NCI-H510A (cell line): ENCODE measurements at places on chromosomes 7 and 10.
A peak's percentile ranks its signal among the peaks of the same experiment; 100 is the strongest.

- DNase-seq = no peak
These were observed 149.7 kb downstream of the LRRTM3 start for GRCh38 chr10:67075491-67075971.

- DNase-seq = no peak
These were observed 35.0 kb upstream of the ELMO1 start for GRCh38 chr7:37483627-37484026.

GRCh38 chr10:4195213-4195612 is 410.2 kb upstream of the KLF6 start:
- DNase-seq = no peak

DNA sequence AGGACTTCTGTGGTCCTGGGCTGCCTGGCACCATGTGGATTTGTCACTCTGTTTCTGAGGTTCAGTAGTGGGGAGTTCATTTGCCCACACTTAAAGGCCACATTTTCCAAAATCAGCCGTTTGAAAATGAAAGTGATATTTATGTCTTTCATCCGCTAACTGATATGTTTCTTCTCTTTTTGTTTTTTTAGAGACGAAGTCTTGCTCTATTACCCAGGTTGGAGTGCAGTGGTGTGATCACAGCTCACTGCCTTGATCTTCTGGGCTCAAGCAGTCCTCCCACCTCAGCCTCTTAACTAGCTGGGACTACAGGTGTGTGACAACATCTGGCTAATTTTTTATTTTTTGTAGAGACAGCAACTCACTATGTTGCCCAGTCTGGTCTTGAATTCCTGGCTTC is 58.6 kb downstream of the EBLN1 start:
- DNase-seq = no peak

DNA sequence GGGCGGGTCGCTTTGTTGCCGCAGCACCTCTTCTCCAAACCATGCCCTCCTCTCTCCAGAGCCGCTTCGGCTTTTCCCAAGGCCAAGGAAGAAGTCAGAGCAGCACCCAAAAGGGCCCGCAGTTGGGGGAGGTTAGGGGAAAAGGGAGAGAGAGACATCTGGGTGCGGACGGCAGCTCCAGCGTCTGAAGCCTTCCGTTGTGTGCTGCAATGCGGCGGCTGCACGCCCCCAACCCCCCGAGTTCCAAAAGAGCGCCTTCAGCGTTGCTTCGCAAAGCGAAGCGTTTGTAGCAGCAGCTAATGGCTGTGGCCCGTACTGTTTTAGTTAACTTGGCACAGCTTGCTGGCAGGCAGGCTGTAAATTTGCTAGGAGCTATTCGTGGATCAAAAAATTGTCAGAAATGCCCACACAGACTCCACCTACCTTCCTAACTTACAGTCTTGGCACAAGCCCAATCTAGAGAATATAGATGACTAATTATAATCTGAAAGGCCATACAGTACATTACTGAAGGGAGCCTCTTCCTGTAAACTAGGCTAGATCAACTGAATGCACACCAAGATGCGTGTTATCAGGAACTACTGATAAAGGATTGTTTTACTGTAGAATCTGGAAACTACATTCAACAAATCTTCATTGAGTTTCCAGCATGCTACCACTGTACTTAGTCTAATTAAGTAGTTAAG is 1.1 kb upstream of the KBTBD2 start:
- DNase-seq = peak; percentile 26

DNA sequence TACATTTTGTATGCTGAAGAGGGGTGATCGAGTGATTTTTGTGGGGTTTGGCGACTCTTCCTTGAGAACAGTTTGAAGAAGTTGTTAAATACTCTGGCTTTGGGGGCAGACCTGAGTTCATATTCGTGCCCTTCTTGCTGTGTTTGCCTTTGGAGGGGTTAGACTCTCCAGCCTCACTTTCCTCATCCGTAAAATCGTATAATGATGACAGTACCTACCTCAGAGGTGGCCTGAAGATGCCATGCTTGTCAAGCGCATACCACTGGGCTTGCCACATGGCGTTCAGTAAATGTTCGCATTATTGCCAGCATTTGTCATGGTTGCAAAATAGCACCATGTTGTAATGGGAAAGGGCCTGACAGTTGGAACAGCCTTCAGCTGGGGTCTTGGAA is 1.3 kb downstream of the STK17A start:
- DNase-seq = no peak

- no peak for DNase-seq
These were observed 517.4 kb upstream of the MKI67 start for GRCh38 chr10:128643658-128644057.

DNA sequence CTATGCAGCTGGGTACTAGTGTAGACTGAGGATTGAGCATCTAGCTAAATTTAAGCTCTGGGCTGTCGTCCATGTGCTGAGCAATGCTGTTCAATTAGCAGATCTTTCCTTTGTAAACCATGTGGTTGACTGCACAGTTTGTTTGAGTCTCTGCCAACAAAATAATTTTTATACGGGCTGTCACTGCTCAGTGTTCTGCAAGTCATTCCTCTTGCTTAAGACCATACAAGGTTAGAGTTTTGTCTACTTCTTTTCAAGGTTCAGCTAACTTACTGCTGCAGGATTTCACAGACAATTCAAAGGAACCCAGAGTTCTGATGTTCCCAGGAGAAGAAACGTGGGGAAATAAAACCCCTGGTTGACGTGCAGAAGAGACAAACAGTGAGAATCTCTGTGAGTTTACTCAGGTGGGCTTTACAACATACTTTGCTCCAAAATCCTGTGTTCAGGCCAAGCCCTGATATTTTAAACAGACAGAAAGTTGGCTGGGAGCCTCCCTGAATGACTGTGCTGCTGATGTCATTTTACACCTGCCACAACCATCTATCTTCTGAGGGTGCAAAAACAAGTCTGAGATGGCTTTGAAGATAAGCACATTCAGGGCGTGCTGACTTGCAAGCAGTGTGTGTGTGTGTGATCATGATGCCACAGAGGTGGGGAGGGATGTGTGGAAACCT is 177.1 kb upstream of the SVIL start:
- no peak for DNase-seq

- no peak for DNase-seq
These were observed 46.0 kb downstream of the ZNF777 start for GRCh38 chr7:149414745-149415390.

- no peak for DNase-seq
These were observed 8.6 kb downstream of the CRYGN start for GRCh38 chr7:151431281-151431767.

DNA sequence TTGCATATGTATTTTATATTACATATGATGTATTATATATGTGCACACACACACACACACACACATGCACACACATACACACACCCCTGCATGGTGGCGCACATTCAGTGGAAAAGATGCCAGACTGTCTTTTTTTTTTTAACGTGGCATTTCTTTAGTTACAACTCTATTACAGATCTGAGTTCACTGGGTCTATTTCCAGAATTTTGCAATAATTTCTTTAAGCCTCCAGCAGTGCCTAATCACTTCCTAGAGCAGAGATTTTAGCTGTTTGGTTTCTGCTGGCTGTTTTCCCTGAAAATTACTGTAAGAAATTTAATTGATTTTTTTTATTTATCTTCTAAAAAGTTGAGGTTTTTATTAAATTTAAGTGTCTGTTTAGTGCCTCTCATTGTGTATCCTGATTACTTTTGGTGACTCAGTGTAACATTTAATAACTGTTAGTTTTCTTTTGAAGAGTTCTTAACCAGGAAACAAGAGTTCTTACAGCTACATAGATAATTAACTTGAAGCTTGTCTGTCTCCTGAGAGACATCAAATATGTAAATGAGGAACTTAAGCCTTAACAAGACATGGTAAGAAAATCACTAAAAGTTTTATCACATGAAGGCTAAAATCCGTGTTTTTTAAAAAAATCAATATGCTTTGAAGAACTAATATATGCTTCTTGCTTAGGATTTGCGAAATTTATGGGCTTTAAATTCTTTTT is 232.0 kb downstream of the MDFIC start:
- DNase-seq = no peak

GRCh38 chr7:114128880-114129279 is 210.1 kb upstream of the PPP1R3A start:
- DNase-seq = no peak

- no peak for DNase-seq
These were observed 257.6 kb upstream of the GHITM start for GRCh38 chr10:83881661-83882060.

- no peak for DNase-seq
These were observed 14.6 kb downstream of the EPC1 start for GRCh38 chr10:32332299-32332750.

GRCh38 chr7:22945584-22945983 is 68.3 kb downstream of the HYCC1 start:
- DNase-seq = no peak

- DNase-seq = no peak
These were observed 249.6 kb downstream of the ELFN1 start for GRCh38 chr7:1919539-1920265.

- DNase-seq = no peak
These were observed 10.1 kb downstream of the OTUD1 start for GRCh38 chr10:23448802-23449570.

- DNase-seq = no peak
These were observed 106.4 kb downstream of the GSAP start for GRCh38 chr7:77309714-77310220.
